ENCODE measurements at places on chromosomes 2 and 18.

DNA sequence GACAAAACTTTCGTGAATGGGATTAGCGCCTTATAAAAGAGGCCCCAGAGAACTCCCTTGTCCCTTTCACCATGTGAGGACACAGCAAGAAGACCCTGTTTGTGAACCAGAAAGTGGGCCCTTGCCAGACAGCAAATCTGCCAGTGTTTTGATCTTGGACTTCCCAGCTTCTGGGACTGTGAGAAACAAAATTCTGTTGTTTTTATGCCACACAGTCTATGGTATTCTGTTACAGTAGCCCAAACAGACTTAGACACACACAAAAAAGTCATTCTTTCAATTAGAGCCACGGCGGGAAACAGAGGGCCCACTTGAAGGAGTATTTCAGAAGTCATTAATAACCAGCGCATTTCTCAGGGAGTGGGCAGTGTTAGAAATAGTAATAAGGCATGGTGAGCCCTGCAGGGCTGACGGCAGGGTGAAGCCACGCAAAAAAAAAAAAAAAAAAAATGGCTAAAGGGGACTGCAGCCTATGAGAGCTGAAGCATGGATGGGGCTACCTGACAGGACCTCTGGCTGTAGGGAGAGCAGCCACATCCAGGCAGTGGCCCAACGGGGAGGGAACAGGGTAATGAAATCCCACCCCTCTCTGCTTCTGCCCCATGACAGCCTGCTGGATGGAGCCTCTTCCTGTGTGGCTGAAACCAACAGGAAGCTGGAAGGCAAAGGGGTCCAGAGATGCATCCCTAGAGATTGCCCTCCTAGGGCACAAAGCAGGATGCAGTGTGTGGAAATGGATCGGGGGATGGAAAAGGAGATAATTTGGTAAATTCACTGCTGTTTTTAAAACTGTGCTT, 189.3 kb downstream of the KCNS3 start:
- DNase-seq, result no peak

GRCh38 chr2:191938779-191939178, 91.9 kb upstream of the CAVIN2 start:
- DNase-seq, result no peak

DNA sequence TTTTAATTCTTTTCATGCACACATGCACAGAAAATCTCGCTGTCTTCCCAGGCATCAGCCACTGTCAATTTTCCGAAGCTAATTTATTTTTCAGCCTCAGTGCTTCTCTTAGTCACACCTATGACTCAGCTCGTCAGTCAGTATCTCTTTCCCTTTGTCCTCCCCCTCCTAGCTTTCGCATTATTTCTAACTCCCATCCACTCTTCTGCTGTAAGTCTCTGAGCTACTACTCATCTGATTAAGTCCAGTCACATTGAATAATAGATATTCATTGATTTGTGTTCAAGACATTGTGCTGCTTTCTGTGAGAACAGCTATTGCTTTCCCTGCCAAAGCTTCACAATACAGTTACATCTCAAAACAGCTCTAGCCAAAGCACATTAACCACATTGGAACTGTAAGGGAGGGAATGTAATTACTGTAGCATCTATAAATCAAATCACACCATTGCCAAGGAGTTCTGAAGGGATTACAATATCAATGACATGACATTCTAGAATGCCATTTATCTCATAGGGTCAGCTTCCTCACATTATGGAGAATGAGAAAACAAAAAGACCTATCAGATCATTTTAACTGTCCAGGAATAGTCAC, 89.4 kb downstream of the SCN3A start:
- DNase-seq, result no peak

DNA sequence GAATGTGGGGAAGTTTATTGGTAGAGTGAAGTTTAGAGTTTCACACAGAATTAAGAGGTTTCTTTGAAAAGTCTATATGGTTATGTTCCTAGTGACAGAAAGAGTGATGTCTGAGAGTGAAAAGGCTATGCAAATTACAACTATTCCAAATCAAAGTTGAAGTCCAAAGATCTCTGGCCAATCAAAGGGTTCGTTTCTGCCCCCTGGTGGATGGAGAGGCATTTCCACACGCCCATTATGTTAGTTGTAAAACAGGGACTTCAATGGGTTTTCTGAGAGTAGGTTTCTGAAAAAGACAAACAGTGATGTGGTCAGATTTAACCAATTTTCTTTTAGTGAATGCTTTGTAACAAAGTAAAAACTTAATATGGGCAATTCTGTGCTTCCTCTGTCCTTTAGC, 441.5 kb upstream of the POU3F3 start:
- DNase-seq, result no peak

GRCh38 chr18:50429207-50429948, 54.5 kb downstream of the SKA1 start:
- DNase-seq, result no peak

DNA sequence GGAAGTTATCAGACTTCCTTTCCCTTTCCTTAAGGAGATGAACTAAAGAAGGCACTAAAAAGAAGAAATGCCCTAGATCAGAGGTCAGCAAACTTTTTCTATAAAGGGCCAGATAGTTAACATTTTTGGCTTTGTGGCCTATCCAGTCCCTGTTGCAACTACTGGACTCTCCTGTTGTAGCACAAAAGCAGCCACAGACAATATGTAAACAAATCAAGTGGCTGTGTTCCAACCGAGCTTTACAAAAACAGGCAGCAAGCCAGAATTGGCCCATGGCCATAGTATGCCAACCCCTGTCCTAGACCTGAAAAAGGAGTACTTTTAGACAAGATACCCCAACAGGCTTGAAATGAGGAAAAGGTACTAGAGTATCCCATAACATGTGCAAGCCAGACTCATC, 10.9 kb downstream of the NHEJ1 start:
- DNase-seq, result peak; percentile 49

GRCh38 chr2:66569321-66569851, 134.5 kb downstream of the MEIS1 start:
- no peak for DNase-seq

DNA sequence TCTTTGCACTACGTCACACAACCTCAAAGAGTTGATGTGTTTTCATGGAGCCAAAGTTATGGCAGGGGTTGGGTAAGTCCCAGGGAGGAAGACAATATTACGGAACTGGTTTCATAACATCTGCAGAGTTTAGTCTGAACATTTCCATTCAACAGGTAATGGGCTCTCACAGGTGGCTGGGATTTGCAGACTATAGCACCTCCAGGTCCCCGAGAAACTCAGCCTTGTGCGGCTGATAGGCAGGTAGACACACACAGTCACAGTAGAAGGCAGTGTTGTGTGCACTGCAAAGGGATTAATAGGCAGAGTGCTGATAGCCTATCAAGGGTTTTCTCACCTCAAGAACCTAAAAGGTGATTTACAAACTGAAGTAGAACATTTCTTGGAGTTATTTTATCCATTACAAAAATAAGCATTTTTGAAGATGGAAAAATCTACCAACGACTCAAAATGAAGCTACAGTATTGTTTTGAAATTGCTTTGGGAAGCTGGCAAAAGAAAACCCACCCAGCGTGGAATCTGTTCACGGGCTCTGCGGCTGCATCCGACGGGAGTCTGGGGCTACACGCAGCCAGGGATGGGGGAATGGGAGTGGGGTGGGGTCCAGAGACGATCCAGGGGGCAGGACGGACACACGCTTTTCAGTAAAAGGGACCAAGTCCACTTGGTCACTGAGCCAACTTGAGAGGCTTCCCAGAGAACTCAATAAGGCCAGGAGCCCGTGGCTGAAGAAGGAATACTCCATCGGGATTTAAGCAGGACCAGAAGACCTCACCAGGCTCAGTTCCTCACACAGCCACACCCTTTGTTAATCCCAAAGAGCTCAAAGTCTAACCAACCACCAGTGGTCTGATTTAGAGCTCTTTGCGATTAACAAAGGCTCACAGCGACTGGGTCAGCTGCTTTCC, 82.9 kb downstream of the CHRNA1 start:
- DNase-seq, result no peak

Measured in NCI-H2029 treated with DMSO at 0.1 percent for 48 hours (cell line).